ENCODE measurements at places on chromosomes 4 and X.

GRCh38 chr4:87087420-87087819 is 133.0 kb downstream of the KLHL8 start:
- no peak for DNase-seq

GRCh38 chr4:6876440-6876839 is 33.2 kb upstream of the TBC1D14 start:
- no peak for DNase-seq

DNA sequence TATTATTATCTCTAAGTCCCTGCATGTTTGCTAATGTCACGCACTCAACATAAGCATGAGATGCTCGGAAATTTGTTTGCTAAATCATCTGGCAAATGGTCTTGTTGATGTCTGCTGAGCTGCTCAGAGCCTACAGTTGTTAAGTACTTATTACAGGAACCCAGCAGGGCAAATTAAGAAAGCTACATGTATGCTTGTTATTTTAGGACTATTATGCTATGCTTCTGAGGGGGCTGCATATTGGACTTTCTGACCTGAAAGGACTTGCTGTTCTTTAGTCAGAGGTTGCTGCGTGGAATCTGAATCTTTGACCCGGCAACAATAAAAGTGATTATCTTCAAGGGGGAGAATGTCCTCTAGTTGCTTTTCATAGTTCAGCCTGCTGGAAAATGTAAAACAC is 36.3 kb upstream of the TENM3 start:
- DNase-seq, result no peak

DNA sequence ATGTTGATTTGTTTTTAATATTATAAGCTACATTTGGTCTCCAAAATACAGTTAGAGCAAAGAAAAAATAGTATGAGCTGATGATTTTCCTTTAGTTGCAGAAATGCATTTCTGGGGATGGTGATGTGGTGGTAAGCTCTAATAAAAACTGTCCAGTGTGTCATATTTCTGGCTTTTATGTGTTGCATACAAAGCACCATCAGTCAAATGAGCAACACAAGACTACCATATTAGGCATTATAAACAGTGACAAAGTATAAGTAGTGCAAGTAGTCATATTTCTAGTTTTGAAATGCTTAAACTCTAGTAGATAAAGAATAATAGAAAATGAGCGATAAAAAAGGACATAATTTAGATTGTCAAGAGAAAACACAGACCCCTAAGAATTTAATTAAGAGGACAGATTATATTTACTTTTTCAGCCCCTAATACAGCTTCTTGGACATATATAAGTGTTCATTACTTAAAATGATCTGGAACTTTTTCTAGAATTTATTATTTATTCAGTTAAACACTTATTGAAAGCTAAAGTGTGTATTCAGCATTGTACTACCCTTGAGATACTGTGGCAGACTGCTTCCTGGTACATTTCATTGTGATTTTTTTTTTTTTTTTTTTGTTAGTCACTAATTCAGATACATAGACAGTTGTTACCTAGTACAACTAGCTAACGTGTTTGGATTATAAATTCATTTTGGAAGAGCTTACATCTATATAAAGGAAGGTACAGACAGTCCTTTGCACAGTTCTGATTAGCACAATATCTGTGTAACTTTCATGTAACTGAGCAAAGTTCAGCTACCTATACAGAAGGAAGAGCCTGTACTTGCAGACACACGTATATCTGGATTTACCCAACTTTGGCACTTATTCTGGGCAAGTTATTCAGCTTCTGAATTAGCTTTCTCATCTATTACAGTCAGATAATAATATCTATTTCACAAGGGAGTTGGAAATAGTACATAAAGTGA is 22.3 kb downstream of the RAP1GDS1 start:
- peak; percentile 42 for DNase-seq

DNA sequence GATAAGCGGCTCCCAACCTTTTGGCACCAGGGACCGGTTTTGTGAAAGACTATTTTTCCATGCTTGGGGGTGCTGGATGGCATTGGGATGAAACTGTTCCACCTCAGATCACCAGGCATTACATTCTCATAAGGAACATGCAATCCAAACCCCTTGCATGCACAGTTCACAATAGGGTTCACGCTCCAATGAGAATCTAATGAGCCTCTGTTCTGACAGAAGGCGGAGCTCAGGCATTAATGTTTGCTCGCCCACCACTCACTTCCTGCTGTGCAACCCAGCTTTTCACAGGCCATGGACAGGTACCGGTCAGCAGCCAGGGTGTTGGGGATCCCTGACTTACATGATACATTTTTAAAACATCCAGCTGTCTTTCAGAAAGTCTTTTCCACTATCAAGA is 187.3 kb downstream of the SLC39A8 start:
- no peak for DNase-seq

GRCh38 chr4:76605099-76605563 is 170.1 kb downstream of the SHROOM3 start:
- DNase-seq, result peak; percentile 86

- no peak for DNase-seq
Measured at GRCh38 chrX:26557691-26558321, 341.8 kb downstream of the MAGEB5 start.

- DNase-seq, result no peak
Measured at GRCh38 chrX:15059474-15059873, 186.3 kb downstream of the MOSPD2 start.

- no peak for DNase-seq
Measured at GRCh38 chrX:42398967-42399631, 378.9 kb downstream of the PPP1R2C start.

- no peak for DNase-seq
Measured at GRCh38 chr4:125265846-125266245, 48.9 kb upstream of the FAT4 start.

- DNase-seq, result no peak
Measured at GRCh38 chr4:77922158-77923094, 59.8 kb downstream of the MRPL1 start.

- DNase-seq, result peak; percentile 82
Measured at GRCh38 chr4:126051689-126052424, 737.1 kb downstream of the FAT4 start.

DNA sequence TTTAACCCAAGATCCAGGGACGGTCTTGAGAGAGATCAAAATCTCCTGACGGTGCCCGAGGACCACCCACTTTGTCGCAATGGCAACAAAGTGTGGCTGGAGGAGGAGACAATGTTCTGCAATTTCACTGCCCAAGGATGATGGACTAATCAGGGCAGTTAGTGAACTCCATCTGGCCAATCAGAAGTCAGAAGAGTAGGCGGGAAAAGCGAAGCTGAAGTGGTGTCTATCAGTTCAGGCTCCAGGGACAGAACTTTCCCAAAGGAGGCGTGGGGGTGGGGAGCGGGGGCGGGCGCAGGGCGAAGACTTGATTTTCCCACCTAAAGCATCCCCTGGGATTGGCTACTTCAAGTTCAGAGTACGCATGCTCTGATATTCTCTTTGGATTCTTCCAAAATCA is 25.6 kb downstream of the SPACA5B start:
- no peak for DNase-seq

GRCh38 chrX:148371291-148371690 is 129.1 kb upstream of the AFF2 start:
- no peak for DNase-seq

DNA sequence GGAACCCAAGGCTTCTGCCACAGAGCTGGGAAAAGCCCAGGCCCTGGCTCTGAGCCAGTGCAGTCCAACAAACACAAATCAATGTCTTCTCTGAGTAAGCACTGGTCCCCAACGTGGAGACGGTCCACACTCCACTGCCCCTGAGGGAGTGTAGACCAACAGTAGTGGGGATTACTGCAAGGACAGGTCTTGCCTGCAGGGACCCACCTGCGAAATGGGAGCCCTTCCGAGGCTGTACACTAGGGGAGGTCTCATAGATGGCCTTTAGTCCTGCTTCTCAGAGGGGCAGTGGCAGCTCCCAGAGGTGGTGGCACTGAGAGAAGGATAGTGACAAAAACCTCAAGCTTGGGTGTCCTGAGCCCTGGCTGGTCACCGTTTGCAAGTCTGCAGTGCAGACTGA is 19.5 kb downstream of the ENPP6 start:
- no peak for DNase-seq

- no peak for DNase-seq
Measured at GRCh38 chr4:86944964-86945781, 10.4 kb downstream of the AFF1 start.

DNA sequence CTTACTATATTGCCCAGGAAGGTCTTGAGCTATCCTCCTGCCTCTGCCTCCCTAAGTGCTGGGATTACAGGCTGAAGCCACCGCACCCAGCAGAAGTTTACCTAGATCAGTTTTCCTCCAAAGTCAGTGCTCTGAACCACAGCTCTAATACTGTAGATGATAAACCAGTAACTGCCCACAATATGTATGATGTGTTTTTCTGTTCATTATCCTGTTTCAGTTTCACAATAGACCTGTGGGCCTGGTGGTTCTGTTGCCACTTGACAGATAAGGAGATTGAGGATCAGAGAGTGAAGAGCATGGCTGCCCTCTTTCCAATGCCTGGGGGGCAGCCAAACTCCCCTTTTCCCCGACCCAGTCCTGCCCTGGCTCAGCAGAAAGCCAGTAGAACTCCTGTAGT is 87.0 kb downstream of the EFNB1 start:
- DNase-seq, result no peak

DNA sequence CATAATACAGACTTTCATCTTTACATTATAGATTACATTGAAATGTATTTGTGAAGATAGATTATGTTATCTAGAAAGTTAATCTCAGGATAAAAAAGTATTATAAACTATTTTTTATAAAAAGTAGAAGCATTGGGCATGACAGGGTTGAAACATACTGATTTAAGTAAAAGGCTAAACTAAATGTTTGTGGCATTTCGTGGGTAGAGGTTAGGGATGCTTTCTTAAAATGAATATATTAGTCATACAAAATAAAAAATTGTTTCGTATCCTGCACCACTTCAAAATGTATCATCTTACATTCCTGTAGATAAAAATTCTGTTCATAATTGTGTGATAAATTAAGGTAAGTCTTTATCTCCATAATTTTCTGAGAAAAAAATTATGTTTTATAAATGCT is 603.6 kb downstream of the SPRY1 start:
- DNase-seq, result no peak

DNA sequence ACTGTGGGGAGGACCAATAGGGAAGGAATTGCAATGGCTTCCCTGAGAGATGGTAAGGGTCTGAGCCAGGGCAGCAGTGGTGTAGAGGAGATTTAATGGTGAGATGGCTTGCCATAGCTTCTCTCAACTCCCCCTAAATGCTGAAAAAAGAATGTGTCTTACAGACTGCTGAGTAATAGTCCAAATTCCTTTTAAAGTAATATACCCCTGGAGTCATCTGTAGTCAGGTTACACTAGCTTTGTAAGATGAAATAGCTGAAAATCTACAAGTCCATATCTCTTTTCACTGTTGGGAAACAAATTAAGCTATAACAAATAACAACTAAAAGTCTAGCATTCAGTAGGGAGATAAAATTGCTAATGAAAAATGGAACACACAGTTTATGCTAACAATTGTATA is 33.5 kb downstream of the MAPK10 start:
- no peak for DNase-seq

DNA sequence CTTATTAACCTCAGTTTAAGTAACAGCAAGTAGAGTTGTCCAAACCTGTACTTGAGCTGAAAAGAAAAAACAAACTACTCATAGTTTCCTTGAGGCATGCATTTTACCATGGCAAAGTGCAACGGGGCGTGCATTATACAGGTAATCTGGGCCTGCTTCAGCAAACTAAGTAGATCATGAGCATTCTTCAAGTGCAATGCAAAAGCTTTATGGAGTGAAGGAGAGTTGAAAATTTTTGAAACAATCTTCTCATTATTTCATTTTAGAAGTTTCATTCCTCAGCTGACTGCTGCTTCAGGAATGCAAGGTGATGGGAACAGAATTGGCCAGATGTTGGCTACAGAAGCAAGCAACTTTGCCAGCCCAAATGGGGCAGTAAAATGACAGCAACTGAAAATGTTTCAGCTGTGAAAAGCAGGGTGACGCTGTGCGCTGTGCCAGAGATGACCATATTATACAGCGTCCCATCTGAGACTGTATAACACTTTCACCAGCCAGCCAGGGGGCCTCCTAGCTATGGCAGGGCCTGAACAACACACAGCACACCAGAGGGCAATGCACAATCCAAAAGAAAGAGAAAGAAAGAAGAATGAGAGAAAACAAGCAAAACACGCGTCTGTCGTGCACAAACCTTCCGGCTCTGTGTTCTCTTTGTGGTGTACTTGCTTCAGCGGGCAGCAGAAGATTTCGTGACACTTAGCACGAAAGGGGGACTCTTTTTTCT is 145.5 kb upstream of the FGF13 start:
- no peak for DNase-seq

- DNase-seq, result no peak
Measured at GRCh38 chr4:165873298-165874071, 448 bp downstream of the TLL1 start.

All from fibroblast of skin of left quadriceps (primary cell).